ENCODE measurements at places on chromosomes 1 and 21.

- peak; percentile 13 for DNase-seq
Measured at GRCh38 chr1:168335500-168335899, 54.8 kb downstream of the TBX19 start.

- DNase-seq: no peak
Measured at GRCh38 chr21:39900491-39900890, 33.3 kb downstream of the PCP4 start.

DNA sequence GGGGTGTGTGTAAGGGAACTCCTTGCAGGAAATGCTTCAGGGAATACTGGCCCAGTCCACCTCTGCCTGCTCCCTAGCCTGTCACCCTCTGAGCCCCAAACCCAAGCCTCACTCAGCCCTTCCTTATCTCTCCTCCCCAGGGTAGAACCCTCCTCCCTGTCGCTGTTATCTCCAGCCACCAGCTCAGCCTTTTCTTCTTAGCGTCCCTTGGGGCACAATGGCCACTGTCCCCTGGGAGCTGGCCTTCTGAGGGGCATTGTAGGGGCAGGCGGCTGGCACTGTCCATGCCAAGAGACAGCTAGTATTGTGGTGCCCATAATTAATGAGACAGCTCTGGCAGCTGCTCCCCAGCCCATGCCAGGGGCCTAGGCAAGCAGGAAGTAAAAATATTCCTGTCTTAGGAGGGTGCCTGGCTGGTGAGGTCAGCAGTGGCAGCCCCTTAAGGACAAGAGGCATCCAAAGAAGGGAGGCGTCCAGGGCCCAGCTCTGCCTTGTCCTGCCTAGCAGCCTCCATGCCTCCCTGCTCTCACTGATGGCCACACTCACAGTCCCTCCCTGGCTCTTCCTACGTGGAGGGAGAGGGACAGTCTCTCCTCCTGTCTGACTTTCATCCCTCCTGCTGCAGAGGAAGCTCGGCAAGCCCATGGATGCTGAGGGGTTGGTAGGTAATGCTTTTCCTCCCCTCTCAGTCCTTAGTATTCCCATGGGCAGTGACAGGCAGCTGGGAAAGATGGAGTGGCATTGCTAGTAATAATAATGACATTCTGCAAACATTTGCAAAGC, 37.5 kb downstream of the KCNQ4 start:
- no peak for DNase-seq

GRCh38 chr1:160794376-160794775, 1.6 kb upstream of the LY9 start:
- DNase-seq: no peak
